ENCODE measurements at places on chromosomes 1 and 21. TPM values are rescaled to one million over a fixed set of nuclear protein-coding genes. Genes with fewer than 3 reads are reported as not detected.

The STUM gene
- total RNA-seq: not detected

The AIRE gene
- not detected for total RNA-seq

The AHDC1 gene
- 33.9 TPM for total RNA-seq

The AMY1C gene
- not detected for total RNA-seq

The CA14 gene
- total RNA-seq: not detected

The ACBD3 gene
- total RNA-seq: 23.6 TPM

The FCRLA gene
- total RNA-seq: not detected

DNA sequence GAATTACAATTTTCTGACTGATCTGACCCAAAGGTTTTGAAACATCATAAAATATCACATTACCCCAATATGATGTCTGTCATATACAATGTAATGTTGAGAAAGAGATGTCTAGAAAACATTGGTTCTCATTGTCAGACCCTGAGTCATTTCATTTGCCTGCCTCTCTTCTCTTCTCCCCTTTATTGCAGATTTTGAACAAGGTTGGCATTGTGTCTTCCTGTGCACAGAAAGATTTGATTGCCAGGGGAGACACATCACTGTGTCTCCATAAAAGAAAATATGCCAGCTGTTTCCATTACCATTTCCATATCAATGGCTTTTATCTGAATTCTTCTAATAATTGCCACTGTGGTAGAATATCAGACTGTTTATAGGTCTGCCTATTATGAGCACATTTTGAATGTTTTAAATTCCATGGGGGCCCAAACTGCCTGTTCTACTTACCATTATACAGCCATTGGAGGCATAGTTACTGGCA, 65.6 kb downstream of the IFI44 start:
- H3K36me3 ChIP-seq: no peaks in the 10 kb centered on the region
- no peak for DNase-seq
- no peaks in the 10 kb centered on the region for H3K4me1 ChIP-seq
- H3K27ac ChIP-seq: no peak overlapping the region
- peaks cover 10% of the 10 kb centered on the region for H3K27me3 ChIP-seq

DNA sequence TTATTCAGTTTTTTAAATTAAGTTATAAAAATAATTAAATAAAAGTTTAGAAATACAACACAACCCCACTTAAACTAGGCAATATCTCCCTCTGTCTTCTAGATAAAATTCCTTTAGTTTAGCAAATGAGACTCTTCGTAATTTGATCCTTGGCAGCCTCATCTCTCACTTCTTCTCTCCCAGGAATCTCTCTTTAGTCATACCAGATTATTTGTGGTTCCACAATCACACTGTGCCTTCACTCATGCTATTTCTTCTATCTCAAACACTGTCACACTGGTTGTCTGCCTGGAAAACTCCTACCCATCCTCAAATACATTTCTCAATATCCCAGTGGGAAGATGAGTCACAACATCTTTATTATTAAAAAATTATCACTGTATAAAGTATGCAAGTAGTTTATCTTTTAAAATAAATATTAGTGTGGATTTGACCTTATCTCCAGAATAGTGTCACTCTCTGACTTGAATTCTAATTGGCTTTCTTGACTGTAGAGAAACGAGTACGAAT, 195.5 kb downstream of the KCNH1 start:
- H3K36me3 ChIP-seq: no peaks in the 10 kb centered on the region
- no peaks in the 10 kb centered on the region for H3K27me3 ChIP-seq
- no peak overlapping the region for H3K27ac ChIP-seq
- DNase-seq: no peak

DNA sequence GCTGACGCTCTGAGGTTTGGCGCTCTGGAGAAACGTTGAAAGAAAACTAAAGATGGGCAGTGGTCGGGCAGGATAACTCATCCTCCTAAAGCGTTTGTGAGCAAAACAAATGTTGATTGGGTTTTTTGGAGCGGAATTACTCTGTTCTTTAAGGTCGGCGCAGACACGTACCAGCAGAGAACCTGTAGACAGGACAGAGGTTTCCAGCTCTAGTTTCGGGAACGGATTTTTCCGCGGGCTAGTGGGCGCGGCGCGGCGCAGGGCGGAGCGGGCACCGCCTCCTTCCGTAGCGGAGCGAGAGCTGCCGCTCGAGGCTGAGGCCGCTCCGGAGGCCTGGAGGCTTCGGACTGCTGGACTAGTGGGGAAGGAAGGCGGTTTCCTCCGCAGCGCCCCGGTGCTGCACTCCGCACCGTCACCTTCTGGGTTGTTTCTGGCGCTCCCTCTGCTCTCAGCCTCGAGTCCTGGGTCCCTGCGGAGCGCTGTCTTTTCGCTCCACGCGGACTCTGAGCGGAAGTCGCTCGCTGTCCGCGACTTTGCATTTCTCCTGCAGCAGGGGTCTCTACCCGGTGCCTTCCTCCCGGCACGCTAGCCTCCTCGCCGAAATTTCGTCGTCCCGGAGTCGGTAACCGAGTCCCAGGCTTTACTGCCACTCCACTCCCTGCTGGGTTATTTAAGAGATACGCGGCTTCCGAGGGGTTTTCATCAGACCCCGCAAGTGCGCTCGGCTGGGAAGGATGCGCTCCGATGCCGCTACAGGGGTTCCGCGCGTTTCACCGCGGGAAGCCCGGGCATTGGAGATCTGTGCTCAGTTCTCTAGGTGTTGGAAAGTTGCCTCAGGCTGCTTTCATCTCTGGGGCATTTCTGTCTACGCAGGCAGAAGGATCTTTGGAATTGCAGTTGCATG, 7.0 kb downstream of the FOXD2 start:
- H3K27ac ChIP-seq: peak overlapping the region; percentile 80
- H3K4me1 ChIP-seq: peaks cover 14% of the 10 kb centered on the region
- peaks cover 20% of the 10 kb centered on the region for H3K27me3 ChIP-seq
- peaks cover 3% of the 10 kb centered on the region for H3K36me3 ChIP-seq
- peak overlapping the region; percentile 62 for H3K4me3 ChIP-seq
- DNase-seq: no peak

- no peak overlapping the region for H3K27ac ChIP-seq
- H3K27me3 ChIP-seq: no peaks in the 10 kb centered on the region
- peaks cover 37% of the 10 kb centered on the region for H3K36me3 ChIP-seq
- H3K4me1 ChIP-seq: peaks cover 7% of the 10 kb centered on the region
Observed at GRCh38 chr1:32685498-32685897, 17.1 kb downstream of the SYNC start.

DNA sequence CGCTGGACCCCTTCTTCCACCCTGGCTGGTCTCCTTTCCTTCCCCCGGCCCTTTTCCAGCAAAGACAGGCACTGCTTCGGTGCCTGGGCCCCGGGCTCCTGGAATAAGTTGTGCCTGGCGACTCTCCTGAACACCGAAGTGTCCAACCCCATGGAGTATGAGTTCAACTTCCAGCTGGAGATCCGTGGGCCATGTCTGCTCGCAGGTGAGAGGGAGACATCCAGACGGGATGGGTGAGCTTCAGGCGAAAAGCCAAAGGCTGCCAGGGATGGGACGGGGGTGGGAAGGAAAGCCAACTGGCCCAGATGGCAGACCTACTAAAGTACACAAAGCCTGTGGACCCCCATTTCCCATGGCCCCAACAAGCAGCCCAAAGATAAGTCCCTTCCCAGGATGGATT, 26.8 kb downstream of the VWA5B1 start:
- DNase-seq: no peak
- peaks cover 13% of the 10 kb centered on the region for H3K4me1 ChIP-seq
- no peaks in the 10 kb centered on the region for H3K36me3 ChIP-seq
- H3K27ac ChIP-seq: no peak overlapping the region

- no peak for DNase-seq
- H3K27me3 ChIP-seq: peaks cover 10% of the 10 kb centered on the region
Observed at GRCh38 chr1:18533259-18533658, 52.5 kb downstream of the KLHDC7A start.

DNA sequence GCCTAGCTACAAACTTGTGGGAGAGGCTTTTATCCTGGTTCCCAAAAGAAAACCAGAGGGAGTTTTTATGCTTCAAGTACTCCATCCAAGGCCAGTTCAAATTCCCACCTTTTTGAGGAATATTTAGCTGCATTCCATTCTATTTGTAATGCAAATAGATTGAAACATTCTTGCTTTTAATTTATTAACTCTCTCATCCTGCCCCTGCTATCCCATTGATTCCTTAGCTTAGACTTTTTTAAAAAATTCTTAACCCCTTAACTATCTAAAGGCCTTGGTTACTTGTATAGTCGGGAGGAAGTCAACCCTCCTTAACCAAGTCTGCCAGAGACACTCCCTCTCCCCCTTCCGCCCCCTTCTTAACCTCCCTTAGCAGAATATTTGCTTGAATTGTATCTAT, 2.5 kb upstream of the MOV10 start:
- peaks cover 59% of the 10 kb centered on the region for H3K4me1 ChIP-seq
- no peak overlapping the region for H3K27ac ChIP-seq
- no peak overlapping the region for H3K4me3 ChIP-seq
- peaks cover 67% of the 10 kb centered on the region for H3K36me3 ChIP-seq
- DNase-seq: no peak

DNA sequence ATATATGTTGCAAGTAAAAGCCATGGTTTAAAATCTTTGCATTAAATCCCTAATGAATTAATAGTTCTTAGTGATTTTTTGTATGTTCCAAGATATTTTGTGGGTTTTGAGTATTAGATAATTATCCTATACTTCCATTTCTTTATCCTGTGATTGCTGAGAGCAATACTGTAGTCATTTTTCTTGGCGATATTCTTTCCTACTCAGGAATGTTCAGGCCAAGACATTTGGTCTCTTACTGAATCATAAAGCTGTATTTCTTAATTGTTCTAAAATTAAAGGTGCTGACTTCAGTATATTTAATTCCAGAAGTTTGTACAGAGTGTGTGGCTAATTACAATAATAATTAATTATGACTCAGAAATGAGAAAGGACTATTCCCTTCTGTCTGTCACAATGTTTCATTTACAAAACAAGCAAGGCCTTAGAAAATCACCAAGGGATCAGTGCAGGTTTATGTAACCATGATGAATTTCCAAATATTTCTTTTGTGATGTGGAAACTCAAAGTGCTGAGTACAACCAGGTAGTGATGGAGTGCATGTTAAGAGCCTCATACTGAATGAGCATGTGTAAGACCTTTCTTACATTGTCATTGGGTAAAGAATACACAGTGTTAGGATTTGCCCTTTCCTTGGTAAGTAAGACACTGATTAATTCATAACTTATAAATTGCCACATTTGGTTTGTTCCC, 161.2 kb downstream of the HMCN1 start:
- no peak overlapping the region for H3K4me3 ChIP-seq
- H3K27me3 ChIP-seq: no peaks in the 10 kb centered on the region
- H3K27ac ChIP-seq: no peak overlapping the region
- H3K4me1 ChIP-seq: no peaks in the 10 kb centered on the region
- DNase-seq: no peak
- no peaks in the 10 kb centered on the region for H3K36me3 ChIP-seq

GRCh38 chr1:95951371-95952102, 717.5 kb downstream of the RWDD3 start:
- H3K4me3 ChIP-seq: no peak overlapping the region
- no peak for DNase-seq
- no peaks in the 10 kb centered on the region for H3K27me3 ChIP-seq
- H3K36me3 ChIP-seq: no peaks in the 10 kb centered on the region

DNA sequence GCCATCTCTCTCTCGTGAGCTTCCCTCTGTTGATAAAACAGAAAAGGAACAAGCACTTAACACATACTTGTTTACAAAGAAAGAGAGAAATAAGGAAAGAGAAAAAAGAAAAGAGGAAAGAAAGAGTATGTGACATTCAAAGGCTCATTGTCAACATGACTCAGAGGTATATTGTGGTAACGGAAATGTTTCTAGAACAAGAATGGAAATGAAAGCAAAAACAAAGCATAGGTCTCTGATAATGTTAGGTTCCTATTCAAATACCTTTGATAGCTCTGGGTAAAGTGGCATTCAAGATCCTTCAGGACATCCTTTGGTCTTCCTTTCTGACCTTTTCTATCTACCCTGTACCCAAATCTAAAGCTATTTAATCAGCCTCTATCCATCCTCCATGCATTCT, 67.4 kb upstream of the DMRTA2 start:
- peak overlapping the region; percentile 86 for H3K27ac ChIP-seq
- peaks cover 17% of the 10 kb centered on the region for H3K36me3 ChIP-seq
- DNase-seq: no peak
- H3K4me1 ChIP-seq: peaks cover 12% of the 10 kb centered on the region

GRCh38 chr21:43353282-43354025, 73.5 kb downstream of the SIK1 start:
- no peaks in the 10 kb centered on the region for H3K36me3 ChIP-seq
- peak overlapping the region; percentile 61 for H3K27ac ChIP-seq
- no peak for DNase-seq
- no peaks in the 10 kb centered on the region for H3K27me3 ChIP-seq
- H3K4me3 ChIP-seq: no peak overlapping the region

DNA sequence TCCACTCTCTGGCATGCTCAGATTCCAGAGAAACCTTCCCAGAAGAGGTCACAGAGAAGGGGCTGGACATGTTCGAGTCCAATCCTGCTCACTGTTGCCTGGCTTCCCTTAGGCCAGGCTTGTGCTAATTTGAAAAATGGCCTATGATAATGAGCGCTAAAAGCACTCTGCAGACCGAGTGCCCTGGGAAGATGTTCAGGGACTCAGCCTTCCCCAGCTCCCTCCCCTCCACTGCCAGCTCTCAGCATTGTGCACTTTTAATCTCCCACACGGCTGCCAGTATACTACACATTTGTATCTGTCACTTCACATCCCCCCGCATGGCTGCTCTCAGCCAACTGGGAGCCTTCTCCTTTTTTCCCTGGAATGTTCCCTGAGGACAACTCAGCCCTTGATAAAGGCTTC, 24.1 kb downstream of the FAM163A start:
- H3K4me3 ChIP-seq: no peak overlapping the region
- DNase-seq: no peak
- H3K36me3 ChIP-seq: no peaks in the 10 kb centered on the region
- no peaks in the 10 kb centered on the region for H3K4me1 ChIP-seq

DNA sequence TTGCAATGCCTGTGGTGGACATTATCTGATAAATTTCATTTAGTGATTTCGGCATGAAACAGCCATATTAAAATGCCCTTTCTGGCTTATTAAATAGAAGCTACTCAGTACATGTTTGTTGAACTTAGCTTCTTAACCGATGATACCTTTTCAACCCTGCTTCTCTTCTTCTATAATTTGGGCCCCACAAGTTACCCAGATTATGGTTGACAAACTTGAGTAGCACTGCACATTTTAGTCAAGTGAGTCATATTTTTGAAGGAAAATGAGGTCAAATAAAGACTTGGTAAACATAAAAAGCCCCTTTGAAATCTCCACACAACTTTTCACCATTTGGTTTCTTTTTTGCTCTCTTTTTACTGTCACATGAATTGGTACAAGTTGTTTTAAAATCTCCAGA, 33.8 kb downstream of the GIPC2 start:
- peaks cover 3% of the 10 kb centered on the region for H3K27me3 ChIP-seq
- H3K4me1 ChIP-seq: peaks cover 22% of the 10 kb centered on the region
- H3K4me3 ChIP-seq: no peak overlapping the region
- H3K27ac ChIP-seq: no peak overlapping the region
- no peak for DNase-seq
